ENCODE measurements at places on chromosomes 12 and 14. TPM values are rescaled to one million over a fixed set of nuclear protein-coding genes. Genes with fewer than 3 reads are reported as not detected.

- DNase-seq = no peak
Observed at GRCh38 chr12:83322809-83323208, 636.1 kb downstream of the TMTC2 start.

PTHLH gene
- 0.26 TPM for total RNA-seq

PRH2 gene
- not detected for total RNA-seq

- DNase-seq = peak; percentile 53
Observed at GRCh38 chr12:32032205-32032810, 73.1 kb downstream of the RESF1 start.

PDZRN4 gene
- not detected for total RNA-seq

- no peak for DNase-seq
Observed at GRCh38 chr12:1692226-1692625, 1.4 kb downstream of the ADIPOR2 start.

DNA sequence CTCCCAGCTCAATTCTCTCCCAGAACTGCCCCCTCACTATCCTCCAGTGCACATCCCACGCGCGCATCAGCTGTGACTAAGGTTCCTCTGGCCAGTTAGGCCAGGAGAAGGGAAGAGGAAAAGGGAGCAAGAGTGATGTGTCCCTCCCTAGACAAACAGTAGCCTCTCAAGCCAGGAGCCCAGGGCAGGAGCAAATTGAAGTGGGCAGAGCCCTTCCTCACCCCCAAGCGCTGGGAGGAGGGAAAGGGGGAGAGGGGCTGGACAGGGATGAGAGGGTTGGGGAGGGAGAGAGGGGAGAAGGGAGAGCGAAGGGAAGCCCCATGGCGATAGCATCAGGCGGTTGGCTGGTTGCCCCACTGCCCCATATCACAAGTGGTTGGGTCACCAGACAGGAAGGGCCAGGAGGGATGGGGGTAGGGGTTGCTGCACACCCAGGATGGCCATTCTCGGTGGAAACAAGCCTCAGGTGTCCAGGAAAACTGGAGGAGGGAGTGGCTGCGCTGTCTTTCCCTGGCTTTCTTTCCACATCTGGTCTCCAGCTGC, 1.1 kb downstream of the CD63 start:
- peak; percentile 63 for DNase-seq

DNA sequence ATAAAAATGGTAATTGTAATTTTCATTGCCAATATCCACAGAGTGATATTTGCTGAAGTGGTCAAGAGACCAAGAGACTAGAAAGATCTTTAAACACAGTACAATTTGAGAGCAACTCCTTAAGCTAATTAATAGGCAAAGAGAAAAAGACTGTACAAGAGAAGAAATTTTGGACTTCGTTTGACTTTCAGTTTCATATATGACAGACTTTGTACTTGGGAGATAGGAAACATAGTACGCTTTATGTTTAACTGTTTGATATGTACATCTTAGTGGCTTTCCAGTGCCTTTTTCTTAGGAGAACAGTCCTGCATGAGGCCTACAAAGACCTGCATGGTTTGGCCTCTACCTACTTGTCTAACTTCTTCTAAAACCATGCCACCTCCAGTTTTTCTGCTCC, 1118.1 kb downstream of the TRHDE start:
- DNase-seq = no peak

VPS33A gene
- 18.2 TPM for total RNA-seq

- DNase-seq = no peak
Observed at GRCh38 chr12:29025937-29026336, 123.1 kb upstream of the FAR2 start.

- no peak for DNase-seq
Observed at GRCh38 chr14:25102788-25103187, 52.8 kb upstream of the STXBP6 start.

TAS2R9 gene
- not detected for total RNA-seq

GRCh38 chr14:89844508-89844907, 110.0 kb downstream of the EFCAB11 start:
- DNase-seq = no peak

DNA sequence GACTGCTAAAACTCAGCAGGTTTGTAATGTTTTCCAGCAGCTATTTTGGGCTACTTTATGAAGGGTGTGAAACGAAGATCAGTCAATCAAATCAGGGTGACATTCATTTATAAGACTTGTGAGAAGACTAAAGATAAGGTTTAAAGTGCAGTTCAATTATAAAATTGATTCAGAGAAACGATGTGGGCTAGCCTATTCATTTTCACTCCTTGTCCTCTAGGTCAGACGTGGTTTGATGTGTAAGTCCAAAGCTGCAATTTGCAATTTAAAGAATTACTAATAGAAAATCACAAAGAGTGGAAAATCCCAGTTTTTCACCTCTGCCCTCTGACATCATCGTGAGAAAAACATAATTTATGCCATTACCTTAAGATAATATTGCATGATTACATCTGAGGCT, 243.5 kb upstream of the NOVA1 start:
- peak; percentile 36 for DNase-seq

- no peak for DNase-seq
Observed at GRCh38 chr14:102077382-102077709, 9.5 kb downstream of the HSP90AA1 start.

CCND2 gene
- 37.3 TPM for total RNA-seq

DNA sequence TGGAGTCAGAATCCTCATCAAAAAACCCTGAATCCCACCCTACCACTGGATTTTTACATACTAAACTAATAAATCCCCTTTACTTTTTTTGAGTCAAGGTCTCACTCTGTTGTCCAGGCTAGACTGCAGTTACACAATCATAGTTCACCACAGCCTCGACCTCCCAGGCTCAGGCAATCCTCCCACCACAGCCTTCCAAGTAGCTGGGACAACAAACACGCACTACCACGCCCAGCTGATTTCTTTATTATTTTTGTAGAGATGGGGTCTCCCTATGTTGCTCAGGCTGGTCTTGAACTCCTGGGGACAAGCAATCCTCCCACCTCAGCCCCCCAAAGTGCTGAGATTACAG, 24.3 kb downstream of the SPTSSA start:
- DNase-seq = no peak

SLC17A8 gene
- total RNA-seq = not detected

DNA sequence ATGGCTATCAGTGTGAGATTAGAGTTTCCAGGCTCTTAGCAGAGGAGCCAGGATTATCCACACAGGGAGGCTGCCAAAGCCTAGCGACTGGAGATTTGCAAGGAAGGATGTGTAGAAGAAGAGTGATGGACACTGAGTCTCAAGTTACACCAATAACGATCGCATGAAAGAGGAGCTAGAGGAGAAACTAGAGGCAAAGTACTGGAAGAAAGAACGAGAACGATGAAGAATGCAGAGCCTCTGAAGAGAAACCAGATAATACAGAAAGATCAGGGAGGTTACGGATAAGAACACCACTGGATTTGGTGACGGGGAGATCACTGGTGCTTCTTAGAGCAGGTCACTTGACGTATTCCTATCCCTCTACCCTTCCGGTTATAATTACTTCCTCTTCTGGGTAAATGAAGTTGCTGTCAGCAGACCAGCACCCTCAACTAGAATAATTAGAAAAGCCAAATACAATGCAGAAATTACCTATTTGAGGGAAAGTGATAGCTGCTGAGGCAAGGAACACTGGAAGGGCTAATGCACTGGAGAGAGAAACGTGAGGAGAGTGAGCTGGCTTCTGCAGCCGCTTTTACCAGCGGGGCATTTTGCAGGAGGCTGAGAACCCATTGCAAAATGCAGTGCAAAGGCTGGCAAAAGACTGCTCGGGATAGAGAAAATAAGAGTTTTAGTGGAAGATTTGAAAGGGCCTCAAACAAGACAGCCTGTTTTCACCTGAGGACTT, 93.1 kb upstream of the HIF1A start:
- DNase-seq = no peak

DNA sequence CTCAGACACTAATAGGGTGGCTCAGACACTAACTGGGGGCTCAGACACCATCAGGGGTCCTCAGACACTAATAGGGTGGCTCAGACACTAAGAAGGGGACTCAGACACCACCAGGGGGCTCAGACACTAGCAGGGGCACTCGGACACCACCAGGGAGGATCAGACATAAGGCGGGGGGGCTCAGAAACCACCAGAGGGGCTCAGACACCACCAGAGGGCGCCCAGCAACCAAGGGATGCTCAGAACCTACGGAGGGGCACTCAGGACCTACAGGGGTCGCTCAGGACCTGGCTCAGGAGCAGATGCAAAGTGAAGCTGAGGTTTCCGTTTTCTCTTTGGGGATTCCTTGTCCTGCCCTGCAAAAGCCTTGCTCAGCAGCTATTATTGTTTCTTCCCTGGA, 448.5 kb downstream of the TMEM121 start:
- no peak for DNase-seq

NTF3 gene
- total RNA-seq = 1.5 TPM

DNA sequence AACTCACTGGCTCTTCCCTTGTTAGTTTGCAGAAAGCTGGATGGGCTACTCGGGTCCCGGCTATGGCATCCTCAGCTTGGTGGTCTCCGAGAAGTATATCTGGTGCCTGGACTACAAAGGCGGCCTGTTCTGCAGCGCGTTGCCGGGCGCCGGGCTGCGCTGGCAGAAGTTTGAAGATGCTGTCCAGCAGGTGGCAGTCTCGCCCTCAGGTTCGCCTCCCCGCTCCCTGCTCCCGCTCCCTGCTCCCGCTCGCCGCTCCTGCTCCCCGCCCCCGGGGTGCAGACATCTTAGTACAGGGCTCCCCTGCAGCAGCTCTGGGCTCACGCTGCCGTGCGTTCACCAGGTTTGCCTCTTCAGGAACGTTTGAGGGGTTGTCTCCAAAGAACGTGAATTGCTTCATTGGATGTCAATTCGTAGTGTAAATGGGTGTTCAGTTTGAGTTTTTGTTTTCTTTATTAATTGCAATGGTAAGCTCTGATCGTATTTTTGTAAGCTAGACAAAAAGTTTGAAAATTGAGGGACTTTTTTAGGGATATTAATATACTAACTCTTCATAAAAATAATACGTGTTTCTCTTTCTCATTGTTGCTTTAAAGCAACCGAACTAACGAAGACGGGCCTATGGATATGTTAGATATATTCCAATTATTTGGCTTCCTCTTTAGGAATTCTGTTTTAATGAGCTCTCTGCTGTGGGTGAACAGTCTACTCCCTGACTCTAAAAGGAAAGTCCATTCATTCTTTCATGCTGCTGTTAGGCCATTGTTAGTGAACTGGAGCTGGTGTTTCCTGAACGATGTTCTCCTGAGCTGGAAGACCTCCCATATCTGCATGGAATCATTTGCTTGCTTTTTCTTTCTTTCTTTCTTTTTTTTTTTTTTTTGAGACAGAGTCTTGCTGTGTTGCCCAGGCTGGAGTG, 71.3 kb downstream of the ANKRD9 start:
- DNase-seq = peak; percentile 78

- no peak for DNase-seq
Observed at GRCh38 chr14:56796259-56796658, 14.0 kb downstream of the OTX2 start.

GRCh38 chr14:21820631-21821030, 147.0 kb upstream of the OR4E1 start:
- DNase-seq = no peak

DNA sequence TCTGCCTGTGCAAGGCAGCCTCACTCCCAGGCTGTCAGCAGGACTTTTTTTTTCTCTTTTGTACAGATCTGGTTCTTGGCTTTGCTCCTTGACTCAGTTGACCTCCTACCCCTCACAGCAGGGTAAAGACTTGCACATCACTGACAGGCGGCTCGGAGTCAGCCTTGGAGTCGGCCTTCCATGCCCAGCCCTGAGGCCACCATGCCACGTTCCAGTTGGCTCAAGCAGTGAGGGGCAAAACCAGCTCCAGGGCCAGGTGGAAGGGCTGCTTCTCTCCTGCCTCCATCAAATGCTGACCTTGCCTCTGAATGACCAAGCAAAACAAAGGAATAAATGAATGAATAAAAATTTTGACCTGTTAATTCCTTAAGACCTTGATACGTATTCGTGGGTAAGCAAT, 27.6 kb downstream of the JAG2 start:
- no peak for DNase-seq

DNA sequence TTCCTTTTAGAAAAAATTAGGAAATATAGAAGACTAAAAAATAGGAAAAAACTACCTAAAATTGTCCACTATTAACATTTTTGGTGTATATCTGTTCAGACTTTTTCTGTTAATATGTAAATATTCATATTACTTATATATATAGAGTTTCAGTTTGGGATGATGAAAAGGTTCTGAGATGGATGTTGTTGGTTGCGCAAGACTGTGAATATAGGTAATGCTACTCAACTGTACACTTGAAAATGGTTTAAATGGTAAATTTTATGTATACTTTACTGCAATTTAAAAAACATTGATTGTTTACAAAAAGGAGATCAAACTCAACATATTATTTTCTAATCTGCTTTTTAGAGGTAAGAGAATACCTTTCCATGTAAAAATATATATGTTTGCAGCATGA, 200.9 kb downstream of the RAD51B start:
- no peak for DNase-seq

DNA sequence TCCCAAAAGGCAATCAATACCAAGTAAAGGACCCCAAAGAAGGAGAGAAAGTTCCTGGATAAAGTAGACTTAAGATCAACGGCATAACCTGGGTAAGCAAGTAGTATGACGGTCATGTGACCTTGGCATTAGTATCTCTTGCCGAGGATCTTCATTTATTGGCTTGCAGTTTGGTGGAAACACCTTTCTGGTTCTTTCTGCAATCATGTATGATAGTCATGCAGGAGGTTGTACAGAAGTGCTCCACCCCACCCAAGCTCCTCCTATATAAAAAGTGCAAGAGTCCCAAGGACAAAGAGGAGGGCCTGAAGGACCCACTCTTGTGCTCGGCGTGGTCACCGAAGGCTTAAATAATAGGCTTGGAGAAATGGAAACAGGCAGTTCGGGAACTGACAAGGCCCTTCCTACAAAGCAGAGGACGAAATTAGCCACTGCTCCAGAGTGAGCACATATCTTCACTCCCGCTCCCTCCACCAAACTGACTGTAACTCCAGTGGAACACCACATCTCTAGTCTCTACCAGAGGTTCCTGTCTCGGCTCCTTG, 750 bp downstream of the CS start:
- DNase-seq = peak; percentile 23

ZFHX2 gene
- 0.33 TPM for total RNA-seq

- no peak for DNase-seq
Observed at GRCh38 chr12:92810370-92810769, 107.6 kb downstream of the PLEKHG7 start.

TMEM119 gene
- 358 TPM for total RNA-seq

DNA sequence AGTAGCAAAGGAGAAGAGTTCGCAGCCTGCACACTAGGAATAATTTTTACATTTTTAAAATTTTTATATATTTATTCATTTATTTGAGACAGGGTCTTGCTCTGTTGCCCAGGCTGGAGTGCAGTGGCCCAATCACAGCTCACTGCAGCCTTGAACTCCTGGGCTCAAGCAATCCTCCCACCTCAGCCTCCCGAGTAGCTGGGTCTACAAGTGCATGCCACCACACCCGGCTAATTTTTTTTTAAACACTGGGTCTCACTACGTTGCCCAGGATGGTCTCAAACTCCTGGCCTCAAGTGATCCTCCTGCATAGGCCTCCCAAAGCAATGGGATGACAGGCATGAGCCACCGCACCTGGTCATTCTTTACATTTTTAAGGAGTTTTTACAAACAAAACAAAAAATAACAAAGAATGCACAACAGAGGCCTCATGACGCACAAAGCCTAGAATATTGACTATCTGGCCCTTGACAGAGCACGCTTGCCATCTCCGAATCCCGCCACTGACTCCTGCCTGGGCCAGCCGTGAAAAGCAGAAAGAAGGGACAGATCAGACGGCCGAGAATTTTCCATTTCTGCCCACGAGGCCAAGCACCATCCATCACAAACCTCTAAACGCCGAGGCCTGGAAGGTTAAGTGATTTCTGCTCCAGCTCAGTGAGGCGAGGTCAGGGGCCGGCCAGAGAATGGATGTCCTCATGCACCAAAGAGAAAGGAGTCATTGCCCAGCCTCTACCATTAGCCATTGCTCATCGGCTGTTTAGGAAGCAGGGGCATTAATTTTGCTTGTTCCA, 120.0 kb downstream of the SCARB1 start:
- no peak for DNase-seq

Data from fibroblast of lung (primary cell).